ENCODE measurements at places on chromosomes 12 and 14.

DNA sequence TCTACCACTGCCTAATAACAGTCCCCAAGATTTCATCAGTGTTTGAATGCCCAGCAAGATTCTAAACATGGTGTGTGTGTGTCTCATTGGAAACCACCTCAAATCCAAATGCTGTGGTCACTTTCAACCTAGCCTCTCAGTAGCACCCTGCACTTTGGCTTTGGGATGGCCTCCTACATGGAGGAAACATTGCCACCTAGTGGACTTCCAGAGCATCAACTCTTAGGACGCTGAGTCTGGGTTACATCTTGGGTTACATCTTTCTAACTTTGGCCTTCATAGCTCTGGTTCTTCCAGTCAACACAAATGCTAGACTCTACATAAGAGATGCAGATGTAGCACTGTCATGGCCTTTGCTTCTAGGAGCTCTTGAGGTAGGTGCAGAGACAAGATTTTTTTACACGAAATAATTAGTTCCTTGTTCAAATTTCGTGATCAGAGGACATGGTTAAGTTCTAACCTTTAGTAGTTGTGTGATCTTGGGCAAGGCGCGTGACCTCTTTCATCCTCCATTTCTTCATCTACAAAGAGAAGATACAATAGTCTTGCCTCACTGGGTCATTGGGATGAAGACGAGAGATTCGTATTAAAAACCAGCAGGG lies 113.5 kb upstream of the VASH1 start:
- no peak for DNase-seq

- no peak for DNase-seq
These were observed 6.9 kb upstream of the SPRYD4 start for GRCh38 chr12:56461235-56462159.

GRCh38 chr12:16474801-16475200 lies 127.4 kb downstream of the MGST1 start:
- DNase-seq = no peak

DNA sequence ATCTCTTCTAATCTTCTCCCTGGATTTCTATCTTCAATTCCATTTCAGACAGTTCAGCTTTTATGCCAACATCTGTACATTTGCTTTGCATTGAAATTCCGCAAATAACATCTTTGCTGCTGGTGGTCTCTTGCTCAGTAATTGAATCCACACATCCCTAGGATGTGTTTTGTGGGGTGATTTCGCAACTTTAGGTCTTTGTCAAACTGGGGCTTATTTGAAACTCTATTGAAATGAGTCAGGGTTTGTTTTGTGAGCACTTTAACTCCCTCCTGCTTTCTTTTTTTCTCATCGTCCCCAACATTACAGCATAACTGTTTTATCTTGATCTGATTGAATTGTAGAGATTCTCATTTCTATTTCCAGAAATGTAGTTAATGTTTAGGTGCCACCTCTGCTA lies 404.3 kb downstream of the NPAS3 start:
- DNase-seq = no peak

DNA sequence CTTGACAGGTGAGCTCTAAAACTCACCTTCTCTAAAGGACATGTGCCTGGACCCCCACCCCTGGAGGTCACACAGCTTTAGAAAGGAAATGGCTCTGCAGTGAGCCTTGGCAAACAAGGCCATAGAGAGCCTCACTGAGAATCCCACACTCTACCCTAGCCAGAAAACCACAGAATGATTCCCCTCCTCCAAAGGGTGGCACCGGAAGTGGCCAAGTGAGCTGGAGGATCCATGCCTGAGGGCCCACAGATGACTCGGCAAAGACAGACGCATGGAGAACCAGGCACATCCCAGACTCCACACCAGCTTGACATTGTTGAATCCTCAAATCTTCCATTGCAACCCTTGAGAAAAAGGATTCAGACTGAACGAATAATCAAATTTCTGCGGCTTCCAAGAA lies 54.2 kb upstream of the PTHLH start:
- no peak for DNase-seq

DNA sequence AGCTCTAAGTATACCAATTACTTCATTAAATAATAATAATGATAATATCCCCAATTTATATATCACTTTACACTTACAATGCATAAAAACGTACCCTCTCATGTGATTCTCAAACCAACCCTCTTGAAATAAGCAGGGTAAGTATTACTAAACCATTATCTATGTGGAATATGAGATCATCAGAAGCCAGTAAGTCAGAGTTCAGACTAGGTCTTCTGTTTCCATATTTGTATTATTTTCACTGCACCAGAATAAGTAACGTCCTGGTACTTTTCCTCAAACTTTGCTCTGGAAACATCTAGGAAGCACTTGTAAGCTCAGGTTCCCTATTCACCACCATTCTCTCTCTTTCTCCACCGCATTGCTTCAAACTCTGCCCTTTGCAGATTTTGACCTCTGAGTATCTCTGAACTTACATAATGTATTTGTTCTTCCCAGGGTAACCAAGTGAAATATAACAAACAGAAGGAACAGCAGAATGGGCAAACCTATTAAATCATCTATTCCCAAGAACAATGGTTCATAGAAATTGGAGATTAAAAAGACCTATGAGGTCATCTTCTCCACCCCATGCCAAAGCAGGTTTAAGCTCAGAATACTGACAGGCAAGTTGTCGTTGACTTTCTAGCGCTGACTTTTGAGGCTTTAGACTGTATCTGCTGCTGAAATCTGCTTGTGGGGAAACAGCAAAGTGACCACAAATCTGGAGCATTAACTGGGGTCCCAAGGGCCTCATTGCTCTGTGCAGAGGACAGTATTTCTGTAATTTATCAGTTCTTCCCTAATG lies 161.3 kb upstream of the FAR2 start:
- no peak for DNase-seq

All from AG04449 (cell line).